HFFc6 (cell line): ENCODE measurements at places on chromosomes 6 and 20. TPM values are rescaled to one million over a fixed set of nuclear protein-coding genes. Genes with fewer than 3 reads are reported as not detected.

GRCh38 chr20:62961310-62961783 lies 8.8 kb downstream of the SLC17A9 start:
- no peak for DNase-seq
- H3K27ac ChIP-seq = no peak overlapping the region
- peaks cover 10% of the 10 kb centered on the region for H3K27me3 ChIP-seq
- H3K36me3 ChIP-seq = no peaks in the 10 kb centered on the region

DNA sequence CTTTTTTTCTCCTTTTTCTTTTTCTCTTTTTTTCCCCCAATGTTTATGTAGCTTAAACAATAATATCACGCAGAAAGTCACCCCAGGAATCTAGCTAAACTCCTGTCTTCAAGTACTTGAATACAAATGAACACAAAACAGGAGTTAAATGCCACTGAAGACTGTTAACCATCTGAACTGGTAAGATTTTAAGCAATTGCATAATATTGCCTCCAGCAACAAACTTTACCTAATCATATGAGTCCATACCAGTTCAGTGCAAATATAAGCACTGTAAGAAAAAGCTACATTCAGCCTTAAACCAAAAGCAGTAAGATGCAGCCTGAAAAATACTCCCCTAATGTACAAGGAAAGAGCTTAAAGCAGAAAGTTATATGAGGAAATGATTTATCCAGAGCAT lies 173.9 kb upstream of the TFAP2D start:
- H3K4me3 ChIP-seq = no peak overlapping the region
- H3K36me3 ChIP-seq = no peaks in the 10 kb centered on the region
- no peaks in the 10 kb centered on the region for H3K27me3 ChIP-seq
- no peak overlapping the region for H3K27ac ChIP-seq
- DNase-seq = no peak
- no peaks in the 10 kb centered on the region for H3K4me1 ChIP-seq

CST7 gene
- total RNA-seq = not detected in 3 replicates

- DNase-seq = no peak
- no peak overlapping the region for H3K4me3 ChIP-seq
- H3K27me3 ChIP-seq = peaks cover 14% of the 10 kb centered on the region
- no peaks in the 10 kb centered on the region; the same call in 1 of the 2 replicates for H3K4me1 ChIP-seq
- H3K36me3 ChIP-seq = no peaks in the 10 kb centered on the region
Measured at GRCh38 chr20:57124366-57124765, 142.1 kb downstream of the BMP7 start.

- no peaks in the 10 kb centered on the region for H3K4me1 ChIP-seq
- H3K27me3 ChIP-seq = peaks cover 45% of the 10 kb centered on the region
Measured at GRCh38 chr6:33974471-33974870, 170.7 kb upstream of the MLN start.

DNA sequence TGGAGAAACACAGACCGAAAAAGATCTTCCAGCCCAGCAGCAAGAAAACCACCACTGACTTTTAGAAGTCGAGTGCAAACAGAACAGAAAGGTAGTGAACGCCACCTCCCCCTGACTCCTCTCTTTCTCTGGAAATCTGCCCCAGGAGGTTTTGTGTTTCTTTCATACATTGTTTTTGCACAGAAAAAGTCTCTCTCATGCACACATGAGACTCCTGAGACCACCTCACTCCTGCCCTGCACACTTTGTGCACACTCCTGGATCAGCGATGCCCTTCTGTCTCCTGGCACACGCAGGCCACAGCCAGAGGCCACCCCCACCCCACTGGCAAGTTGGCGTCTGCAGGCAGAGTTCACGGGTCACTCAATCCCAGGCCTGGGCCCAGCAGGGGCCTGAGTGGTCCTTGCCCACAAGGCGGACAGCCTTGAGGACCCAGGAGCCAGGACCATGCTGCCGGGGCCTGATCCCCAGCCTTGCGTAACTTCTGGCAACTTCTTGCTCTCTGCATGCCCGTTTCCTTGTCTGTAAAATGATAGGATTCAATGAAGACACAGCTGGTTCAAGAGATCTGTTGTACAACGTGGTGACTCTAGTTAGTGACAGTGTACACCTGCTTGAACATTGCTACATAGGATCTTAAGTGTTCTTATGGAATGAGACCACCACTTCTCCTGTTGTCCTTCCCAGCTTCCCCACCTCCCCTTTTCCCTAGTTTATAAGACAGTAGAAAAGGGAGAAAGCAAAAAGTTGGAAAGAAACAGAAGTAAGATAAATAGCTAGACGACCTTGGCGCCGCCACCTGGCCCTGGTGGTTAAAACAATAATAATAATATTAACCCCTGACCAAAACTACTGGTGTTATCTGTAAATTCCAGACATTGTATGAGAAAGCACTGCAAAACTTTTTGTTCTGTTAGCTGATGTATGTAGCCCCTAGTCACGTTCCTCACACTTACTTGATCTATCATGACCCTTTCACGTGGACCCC lies 30.2 kb upstream of the CST7 start:
- no peaks in the 10 kb centered on the region for H3K36me3 ChIP-seq
- no peak for DNase-seq
- H3K27ac ChIP-seq = no peak overlapping the region

DNA sequence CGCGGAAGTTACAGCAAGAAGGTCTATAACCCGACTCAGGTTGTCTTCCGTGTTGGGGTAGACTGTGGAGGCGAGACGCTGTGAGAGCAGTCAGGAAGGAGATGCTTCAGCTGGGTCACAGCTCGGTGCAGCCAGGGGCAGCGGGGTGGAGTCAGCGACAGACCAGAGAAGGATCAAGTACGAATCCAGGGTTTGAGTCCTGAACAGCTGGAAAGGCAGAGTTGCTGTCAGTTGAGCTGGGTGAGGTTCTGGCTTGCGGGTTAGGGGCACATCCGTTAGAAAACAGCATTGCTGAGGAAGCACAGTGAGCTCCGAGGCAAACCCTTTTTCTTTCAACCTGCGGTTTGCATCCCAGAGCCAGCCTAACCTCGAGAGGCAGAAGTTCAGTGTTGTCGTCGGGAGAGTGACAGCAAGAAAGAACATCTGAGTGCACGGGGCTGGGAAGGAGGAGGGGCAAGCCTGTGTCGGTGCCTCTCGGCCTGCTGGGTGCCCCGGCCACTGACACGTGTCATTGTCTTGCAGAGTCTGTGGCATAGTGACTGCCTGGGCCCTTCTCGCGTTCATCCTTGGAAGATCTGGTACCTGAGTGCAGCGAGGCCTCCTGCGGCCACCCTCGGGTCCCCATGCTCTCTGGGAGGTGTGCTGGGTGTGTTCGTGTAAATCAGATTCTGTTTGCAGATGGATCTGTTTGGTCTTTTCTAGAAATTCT lies 20.0 kb downstream of the PNLDC1 start:
- DNase-seq = no peak
- H3K36me3 ChIP-seq = no peaks in the 10 kb centered on the region
- peaks cover 16% of the 10 kb centered on the region for H3K27me3 ChIP-seq
- no peak overlapping the region for H3K27ac ChIP-seq
- H3K4me3 ChIP-seq = no peak overlapping the region

- H3K4me1 ChIP-seq = peaks cover 4% of the 10 kb centered on the region; the same call in 1 of the 2 replicates
- H3K4me3 ChIP-seq = no peak overlapping the region; the same call in 1 of the 2 replicates
- DNase-seq = no peak
- no peaks in the 10 kb centered on the region for H3K27me3 ChIP-seq
Measured at GRCh38 chr6:163507965-163508364, 93.4 kb downstream of the QKI start.

GRCh38 chr6:57085471-57085870 lies 4.5 kb upstream of the ZNF451 start:
- peaks cover 28% of the 10 kb centered on the region for H3K4me1 ChIP-seq
- peaks cover 2% of the 10 kb centered on the region for H3K36me3 ChIP-seq

CHRNA4 gene
- not detected in 3 replicates for total RNA-seq

POFUT1 gene
- 82.5 to 83.7 TPM (median 82.8 TPM) in 3 replicates for total RNA-seq

DNA sequence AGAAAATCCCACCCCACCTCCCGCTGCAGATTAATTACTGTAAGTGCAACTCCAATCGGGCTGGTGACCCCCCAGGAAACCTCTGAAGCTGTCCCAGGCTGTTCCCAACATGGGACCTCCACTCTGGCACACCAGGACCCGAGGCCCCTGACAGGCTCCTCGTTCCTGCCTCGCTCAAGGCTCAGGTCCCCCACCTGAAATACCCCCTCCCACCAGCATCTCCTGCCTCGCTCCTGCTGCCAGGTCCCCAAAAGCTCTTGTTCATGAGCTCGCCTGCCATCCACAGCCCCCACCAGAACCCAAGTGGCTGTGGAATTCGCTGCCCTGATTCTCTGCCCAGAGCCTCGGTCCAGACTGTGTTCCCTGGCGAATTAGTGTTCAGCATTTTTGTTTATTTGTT lies 26.1 kb downstream of the NPEPL1 start:
- no peaks in the 10 kb centered on the region for H3K4me1 ChIP-seq
- no peak overlapping the region for H3K4me3 ChIP-seq
- H3K27me3 ChIP-seq = peaks cover 24% of the 10 kb centered on the region
- no peaks in the 10 kb centered on the region for H3K36me3 ChIP-seq
- H3K27ac ChIP-seq = no peak overlapping the region

GRCh38 chr6:156752666-156753301 lies 24.4 kb upstream of the ARID1B start:
- no peaks in the 10 kb centered on the region for H3K4me1 ChIP-seq
- no peak overlapping the region for H3K27ac ChIP-seq
- H3K36me3 ChIP-seq = no peaks in the 10 kb centered on the region
- no peak for DNase-seq

HMGCLL1 gene
- total RNA-seq = not detected in 2 replicates

DNA sequence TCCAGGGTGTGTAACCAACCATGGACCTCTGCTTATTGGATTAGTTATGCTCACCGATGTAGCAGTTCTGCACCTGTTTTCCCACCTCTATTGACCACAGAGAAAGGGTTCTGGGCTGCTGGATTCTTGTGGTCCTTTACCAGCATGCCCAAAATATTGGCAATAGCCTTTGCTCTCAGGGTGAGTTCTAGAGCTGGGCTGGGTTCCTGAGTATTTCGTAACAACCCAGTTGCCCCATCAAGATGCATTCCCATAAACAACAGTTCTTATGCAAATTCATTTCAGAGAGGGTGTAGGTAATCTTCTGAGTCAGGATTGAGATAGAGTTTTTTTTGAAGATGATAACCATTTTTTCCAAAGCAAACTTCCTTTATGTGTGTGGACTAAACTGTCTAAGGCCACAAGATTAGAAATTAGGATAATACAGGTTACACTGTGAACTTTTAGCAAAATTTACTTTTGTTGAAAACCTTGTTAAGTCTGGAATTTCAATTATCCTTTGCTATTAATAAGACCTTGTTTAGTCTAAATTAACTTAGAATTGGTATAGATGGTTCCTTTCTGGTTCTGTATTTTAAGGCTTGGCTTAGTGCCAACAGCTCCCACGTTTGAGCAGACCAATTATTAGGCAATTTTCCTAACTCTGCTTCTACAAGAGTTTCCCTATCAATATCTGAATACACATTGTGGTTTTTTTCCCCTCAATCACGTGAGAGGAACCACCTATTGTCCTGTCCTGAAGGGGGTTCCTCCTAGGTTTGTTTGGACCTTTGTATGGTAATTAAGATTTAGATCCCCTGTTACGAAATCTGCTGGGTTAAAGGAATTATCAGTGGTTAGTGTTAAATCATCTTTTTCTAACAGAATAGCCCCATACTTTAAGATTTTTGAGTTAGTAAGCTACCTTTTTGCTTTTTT lies 46.1 kb downstream of the TBX18 start:
- no peak overlapping the region for H3K27ac ChIP-seq
- H3K36me3 ChIP-seq = no peaks in the 10 kb centered on the region
- no peaks in the 10 kb centered on the region for H3K4me1 ChIP-seq
- H3K27me3 ChIP-seq = no peaks in the 10 kb centered on the region
- DNase-seq = no peak
- H3K4me3 ChIP-seq = no peak overlapping the region

GRCh38 chr20:59561228-59561605 lies 43.1 kb upstream of the PHACTR3 start:
- H3K4me1 ChIP-seq = no peaks in the 10 kb centered on the region
- DNase-seq = no peak
- H3K27me3 ChIP-seq = peaks cover 10% of the 10 kb centered on the region
- H3K36me3 ChIP-seq = no peaks in the 10 kb centered on the region

DNA sequence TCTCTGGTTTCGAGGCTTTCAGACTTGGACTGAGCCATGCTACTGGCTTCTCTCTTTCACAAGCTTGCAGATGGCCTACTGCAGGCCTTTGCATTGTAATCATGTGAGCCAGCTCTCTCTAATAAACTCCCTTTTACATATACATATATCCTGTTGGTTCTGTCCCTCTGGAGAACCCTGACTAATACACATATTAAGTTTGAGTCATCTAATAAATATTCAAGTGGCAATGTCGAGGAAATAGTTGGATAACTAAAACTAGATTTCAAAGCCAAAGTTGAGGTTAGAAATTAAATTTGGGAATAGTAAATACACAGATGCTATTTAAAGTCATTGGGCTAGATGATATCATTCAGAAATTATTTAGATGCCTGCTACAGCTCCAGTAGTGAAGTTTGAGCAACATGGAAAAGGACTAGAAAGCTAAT lies 1343.4 kb downstream of the GRIK2 start:
- peak overlapping the region; percentile 69 for H3K4me3 ChIP-seq
- H3K27ac ChIP-seq = peak overlapping the region; percentile 97
- H3K4me1 ChIP-seq = peaks cover 51% of the 10 kb centered on the region
- no peaks in the 10 kb centered on the region for H3K36me3 ChIP-seq

APOBEC2 gene
- not detected in 2 replicates for total RNA-seq

DNA sequence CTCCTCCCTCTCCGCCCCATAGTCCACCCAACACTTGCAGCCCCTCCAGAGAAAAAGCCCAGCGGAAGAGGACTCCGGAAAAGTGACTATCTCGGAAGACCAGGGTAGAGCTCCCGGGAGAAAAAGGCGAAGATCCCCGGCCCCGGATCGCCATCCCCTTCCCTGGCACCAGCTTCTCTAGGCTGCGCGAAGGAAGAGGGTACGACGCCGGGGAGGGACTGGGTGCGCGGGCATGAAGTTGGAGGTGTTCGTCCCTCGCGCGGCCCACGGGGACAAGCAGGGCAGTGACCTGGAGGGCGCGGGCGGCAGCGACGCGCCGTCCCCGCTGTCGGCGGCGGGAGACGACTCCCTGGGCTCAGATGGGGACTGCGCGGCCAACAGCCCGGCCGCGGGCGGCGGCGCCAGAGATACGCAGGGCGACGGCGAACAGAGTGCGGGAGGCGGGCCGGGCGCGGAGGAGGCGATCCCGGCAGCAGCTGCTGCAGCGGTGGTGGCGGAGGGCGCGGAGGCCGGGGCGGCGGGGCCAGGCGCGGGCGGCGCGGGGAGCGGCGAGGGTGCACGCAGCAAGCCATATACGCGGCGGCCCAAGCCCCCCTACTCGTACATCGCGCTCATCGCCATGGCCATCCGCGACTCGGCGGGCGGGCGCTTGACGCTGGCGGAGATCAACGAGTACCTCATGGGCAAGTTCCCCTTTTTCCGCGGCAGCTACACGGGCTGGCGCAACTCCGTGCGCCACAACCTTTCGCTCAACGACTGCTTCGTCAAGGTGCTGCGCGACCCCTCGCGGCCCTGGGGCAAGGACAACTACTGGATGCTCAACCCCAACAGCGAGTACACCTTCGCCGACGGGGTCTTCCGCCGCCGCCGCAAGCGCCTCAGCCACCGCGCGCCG lies 822 bp downstream of the FOXQ1 start:
- no peaks in the 10 kb centered on the region for H3K36me3 ChIP-seq
- peak overlapping the region; percentile 89 for H3K4me3 ChIP-seq
- peak overlapping the region; percentile 67 for H3K27ac ChIP-seq
- peaks cover 11% of the 10 kb centered on the region for H3K27me3 ChIP-seq
- no peak for DNase-seq

GRCh38 chr6:149054559-149055194 lies 262.8 kb upstream of the TAB2 start:
- H3K36me3 ChIP-seq = peaks cover 4% of the 10 kb centered on the region
- no peaks in the 10 kb centered on the region; the same call in 1 of the 2 replicates for H3K27me3 ChIP-seq
- no peak overlapping the region for H3K27ac ChIP-seq
- peaks cover 33% of the 10 kb centered on the region for H3K4me1 ChIP-seq

PLCB1 gene
- total RNA-seq = 15.8 to 25.7 TPM (median 18.2 TPM) in 3 replicates

TBP gene
- total RNA-seq = 12.6 to 13.9 TPM (median 12.8 TPM) in 3 replicates
